ENCODE measurements at places on chromosomes 11 and 22.
A peak's percentile ranks its signal among the peaks of the same experiment; 100 is the strongest.

DNA sequence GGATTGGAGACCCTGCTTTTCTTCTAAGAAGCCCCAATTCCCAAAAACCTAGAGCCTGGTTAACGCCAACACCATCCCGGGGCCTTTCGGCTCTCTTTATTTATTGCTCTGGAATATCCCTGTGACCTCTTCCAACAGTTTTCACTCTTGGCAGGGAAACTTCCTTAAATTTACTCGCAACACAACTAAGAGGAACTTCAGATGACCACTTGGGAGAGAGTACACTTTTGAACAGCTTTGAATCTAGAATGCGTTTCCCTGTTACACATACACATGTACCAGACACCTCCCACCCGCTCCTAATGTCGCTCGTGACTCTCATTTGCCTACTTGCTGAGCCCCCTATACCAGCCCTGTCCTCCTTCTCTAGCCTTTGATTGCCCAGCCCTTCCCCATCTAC, 19.4 kb downstream of the TUBA8 start:
- DNase-seq = no peak

GRCh38 chr22:42338479-42338878, 68.0 kb upstream of the TCF20 start:
- no peak for DNase-seq

DNA sequence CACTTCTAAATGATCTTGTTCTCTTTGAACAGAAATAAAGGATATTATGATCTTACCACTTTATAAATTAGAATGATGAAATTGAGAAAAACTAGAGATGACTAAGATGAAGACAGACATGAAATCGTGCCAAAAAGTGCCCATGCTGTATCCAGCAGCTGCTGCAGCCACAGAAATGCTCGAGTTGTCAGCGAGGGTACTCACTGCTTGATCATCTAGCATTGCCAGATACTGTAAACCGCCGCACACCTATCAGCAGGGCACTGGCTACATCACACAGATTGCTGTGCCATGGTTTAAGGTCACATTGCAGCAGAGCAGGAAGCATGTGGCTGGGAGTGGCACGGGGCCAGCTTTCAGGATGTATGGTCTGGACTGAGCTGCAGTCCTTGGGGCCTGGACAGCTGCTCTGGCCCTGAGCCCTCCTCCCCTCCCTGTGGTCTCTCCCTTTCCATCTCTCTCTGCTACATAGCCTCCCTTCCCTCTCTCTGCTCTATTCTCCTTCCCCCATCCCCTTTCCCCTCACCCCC, 51.0 kb upstream of the SEPTIN5 start:
- DNase-seq = peak; percentile 73

DNA sequence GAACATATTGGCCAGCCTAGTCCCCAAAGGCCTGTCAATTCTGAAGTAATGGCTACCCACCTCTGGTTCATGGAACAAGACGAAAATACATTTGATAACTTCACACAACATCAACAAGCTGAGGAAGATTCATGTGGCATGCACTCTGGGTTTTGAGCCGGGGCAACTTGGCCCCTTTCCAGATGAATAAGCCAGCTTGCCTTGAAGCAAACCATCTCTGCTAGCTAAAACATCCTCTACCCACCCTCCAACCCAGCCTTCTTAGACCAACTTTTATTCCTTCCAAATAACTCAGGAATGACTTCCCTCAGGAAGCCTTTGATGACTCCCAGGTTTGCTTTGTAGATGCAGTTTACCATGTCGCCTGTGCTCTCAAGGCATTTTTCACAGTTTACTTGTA, 94.4 kb downstream of the SLC1A2 start:
- no peak for DNase-seq

- no peak for DNase-seq
Measured at GRCh38 chr11:9072626-9073176, 18.7 kb downstream of the SCUBE2 start.

DNA sequence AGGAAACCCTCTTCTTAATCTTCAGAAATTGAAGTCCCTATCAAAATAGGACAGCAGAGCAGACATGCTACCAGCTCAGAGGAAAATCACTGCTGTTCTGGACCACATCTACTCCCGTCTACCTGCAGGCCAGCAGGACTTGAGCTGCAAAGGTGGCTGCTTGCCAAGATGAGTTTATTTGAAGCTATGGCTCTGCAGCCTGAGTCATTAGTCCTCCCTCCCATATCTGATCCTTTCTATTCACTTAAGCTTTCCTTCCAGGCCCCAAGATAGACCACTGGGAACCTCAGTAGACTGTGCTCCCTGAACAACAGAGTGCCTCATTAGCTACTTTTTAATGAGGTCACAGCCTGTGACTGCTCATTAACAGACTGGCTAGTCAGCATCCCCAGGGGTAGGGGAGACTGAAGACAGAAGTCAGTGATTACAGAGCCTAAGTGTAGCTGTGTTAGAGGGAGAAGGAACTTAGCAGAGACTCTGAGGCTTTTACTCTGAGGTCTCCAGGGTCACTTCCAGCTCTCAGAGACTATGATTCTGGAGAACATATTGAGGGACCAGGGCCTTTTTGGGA, 6.8 kb upstream of the OR10A2 start:
- peak; percentile 20 for DNase-seq

GRCh38 chr22:21444701-21445436, 22.3 kb upstream of the TMEM191C start:
- DNase-seq = no peak

DNA sequence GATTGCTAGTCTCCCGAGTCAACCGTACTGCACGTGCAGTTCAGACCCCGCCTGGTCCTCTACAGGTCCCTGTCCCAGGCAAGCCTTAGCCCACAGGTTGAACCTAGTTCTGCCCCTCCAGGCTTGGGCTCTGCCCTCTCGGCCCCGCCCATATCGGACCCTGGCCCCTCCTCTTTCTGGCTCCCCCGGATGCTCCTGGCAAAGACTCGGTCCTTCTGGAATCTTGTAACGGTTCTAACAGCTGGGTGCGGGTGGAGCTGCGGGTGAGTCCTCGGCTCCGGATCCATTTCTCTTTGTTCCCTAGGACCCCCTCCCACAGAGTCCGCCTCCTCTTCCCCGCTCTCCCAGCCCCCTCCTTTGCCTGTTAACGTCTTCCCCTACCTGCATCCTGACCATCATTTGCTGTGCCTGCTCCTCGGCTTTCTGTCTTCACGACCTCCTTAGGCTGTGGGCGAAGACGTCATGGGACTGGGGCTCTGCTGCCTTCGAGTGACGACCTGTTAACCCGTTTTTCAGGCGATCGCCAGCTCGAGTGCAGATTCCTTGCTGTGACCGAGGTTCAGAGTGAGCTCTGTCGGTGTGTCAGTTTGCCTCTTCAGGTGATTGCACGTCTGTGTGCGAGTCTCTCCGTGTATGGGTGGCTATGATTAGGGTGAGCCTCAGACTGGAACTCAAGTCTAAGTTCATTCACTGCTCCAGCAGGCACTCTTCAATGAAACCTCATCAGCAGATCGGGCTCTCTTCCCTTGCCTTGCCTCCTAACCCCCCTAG, at the start of gene DNHD1:
TSS of gene DNHD1 (plus strand) at position 212 of the 771 bp plus-strand sequence. CDS start 936 bp downstream, outside the sequence.
- DNase-seq = no peak

GRCh38 chr11:13119361-13119760, 110.2 kb downstream of the RASSF10 start:
- DNase-seq = no peak

- DNase-seq = peak; percentile 49
Measured at GRCh38 chr11:94183886-94184264, 55.2 kb downstream of the PANX1 start.

- no peak for DNase-seq
Measured at GRCh38 chr11:105991888-105992287, 30.2 kb downstream of the MSANTD4 start.

DNA sequence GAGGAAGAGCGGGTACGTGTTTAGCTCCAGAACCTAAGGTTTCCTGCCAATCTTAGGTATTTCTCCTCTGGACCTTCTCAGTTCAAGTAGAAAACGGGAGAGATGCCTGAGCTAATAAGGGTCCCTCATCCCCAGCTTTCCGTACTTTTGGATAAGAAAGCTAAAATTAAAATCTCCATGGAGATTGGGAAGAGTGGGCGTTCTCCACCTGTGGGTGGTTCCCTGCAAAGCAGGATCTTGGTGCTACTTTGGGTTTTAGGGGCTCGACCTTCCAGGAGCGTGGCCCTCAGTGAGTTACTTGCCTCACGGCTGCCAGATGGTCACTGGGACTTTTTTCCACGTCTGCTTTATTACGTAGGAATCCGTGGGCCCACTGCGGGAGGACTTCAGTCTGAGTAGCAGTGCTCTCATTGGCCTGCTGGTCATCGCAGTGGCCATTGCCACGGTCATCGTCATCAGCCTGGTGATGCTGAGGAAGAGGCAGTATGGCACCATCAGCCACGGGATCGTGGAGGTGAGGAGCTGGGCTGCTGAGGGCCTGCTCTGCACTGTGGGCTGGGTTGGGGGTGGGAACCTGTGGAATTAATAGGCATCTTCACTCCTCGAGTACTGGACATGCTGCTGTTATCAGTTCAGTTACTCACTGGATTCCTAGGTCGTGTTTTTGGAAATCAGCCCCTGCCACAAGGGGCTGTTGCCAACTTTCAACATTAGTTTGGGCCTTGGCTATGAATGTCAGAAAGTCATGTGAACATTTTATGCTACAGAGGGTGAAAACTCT, 17.8 kb upstream of the ST14 start:
- DNase-seq = peak; percentile 62

- no peak for DNase-seq
Measured at GRCh38 chr11:74777038-74777437, 28.4 kb downstream of the RNF169 start.

DNA sequence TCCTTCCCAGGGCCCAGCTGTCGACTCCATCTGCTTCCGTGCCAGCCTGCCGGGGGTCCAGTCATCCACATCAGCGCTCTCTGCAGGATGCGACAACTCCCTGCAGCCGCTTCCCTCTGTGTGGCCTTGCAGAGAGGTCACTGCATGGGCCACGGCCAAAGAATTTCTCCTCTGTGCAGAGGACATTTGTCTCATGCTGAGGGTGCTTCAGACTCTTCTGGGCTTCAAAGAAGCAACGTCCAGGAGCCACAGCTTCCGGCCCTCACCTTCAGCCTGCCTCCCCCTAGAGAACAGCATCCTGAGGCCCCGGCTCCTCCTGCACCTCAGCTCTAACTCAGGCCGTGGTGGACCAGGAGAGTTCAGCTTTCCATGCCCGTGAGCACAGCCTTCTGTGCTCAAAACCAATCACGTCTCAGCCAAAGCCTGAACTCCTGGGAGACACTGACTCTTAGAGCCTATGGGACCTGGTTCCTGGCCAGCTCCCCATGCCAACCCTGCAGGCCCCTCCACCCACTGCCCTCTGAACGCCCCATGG, 258.9 kb downstream of the BRD1 start:
- DNase-seq = no peak

DNA sequence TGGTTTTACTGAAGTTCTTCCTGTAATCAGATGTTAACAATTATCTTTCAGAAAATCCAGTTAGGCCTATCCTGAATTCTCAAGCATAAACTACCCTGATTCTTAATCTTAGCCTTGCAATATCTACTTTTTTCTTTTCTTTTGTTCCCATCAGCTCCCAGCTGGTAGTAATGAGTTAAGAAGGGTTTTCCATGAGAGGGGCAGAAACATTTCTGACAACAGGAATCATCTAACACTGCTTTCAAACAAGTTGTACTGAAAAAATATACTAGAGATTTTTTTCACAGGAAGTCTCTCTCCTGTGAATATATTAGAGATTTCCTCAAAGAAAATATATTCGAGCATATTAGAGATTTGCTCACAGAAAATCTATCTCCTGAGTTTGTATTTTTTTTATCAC, 3.3 kb upstream of the TRIM6 start:
- no peak for DNase-seq

- peak; percentile 32 for DNase-seq
Measured at GRCh38 chr11:3781423-3781822, 15.9 kb downstream of the NUP98 start.

- peak; percentile 92 for DNase-seq
Measured at GRCh38 chr22:30206944-30207343, 39.6 kb downstream of the LIF start.

- DNase-seq = peak; percentile 78
Measured at GRCh38 chr11:72308226-72309073, 64.5 kb upstream of the PHOX2A start.

All from AG20443 (cell line).